ENCODE measurements at places on chromosomes 2 and 18.

DNA sequence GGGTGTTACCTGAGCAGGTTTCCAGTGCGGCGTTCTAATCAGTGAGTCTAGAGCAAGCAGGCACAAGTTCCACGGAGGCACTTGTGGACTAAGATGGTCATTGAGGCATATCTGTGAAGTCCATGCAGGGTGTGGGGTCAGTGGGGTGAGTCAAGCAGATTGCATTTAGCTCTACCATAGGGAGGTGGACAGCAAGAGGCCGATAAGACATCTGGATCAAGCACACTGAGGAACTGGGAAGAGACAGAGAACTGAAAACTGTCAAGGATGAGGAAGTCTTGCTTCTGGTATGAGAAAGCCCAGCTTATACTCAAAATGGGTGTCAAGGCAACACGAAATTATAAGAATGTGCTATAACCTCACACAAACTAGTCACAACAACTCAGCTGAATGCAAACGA is 61.2 kb upstream of the SLC39A10 start:
- no peak for DNase-seq

DNA sequence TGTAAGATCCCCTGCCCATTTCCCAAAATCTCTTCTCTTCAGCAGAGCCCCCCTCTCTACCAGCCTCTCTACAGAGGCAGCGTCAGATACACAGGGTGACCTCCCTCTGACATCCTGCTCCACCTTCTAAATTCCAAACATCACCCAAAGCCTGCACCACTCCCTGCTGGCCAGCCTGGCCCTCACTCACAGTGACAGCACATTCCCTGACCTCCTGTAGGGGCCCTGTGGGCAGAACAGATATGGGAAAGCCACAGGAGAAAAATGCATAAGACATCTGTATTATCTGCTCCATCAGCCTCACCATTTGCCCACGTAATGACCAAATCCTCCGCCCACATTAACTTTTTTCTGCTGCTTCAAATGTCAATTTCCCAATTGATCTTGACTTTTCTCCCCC is 40.6 kb downstream of the TRABD2A start:
- peak; percentile 9 for DNase-seq

DNA sequence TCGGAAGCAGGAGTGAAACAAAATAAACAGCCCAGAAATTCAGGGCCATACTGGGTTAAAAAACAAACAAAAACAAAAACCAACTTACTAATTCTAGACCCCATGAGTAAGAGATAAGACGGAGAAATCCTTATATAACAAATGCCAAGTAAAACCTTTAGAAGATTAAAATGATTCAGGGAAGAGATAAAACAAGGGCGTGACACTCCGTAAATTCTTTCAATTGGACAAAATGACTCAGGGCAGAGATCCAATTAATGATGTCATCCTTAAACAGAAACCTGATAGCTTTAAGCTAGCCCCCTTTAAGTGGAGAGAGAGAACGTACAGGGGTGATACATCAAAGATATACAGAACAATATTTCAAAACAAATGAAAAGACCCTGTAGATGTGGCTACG is 317.4 kb downstream of the NBAS start:
- peak; percentile 12 for DNase-seq

- DNase-seq: peak; percentile 90
Observed at GRCh38 chr2:25740810-25741381, 67.5 kb upstream of the DTNB start.

DNA sequence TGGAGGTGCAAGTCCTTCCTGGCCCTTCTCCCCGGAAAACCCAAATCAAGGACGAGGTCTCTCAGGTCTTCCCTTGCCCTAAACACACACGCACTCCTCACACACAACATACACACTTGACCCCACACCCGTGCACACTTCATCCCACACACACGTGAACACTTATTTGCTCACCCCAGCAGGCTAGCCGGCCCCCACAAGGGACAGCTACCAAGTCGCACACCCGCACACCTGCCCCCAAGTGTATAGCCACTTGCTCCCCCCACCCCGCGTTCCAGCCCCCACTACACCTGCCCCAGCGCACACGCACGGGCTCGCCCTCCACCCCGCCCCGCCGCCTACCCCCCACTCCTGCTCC is 359 bp downstream of the TGFBRAP1 start:
- no peak for DNase-seq

GRCh38 chr2:29918941-29919340 is 2.4 kb downstream of the ALK start:
- no peak for DNase-seq

- no peak for DNase-seq
Observed at GRCh38 chr2:12436935-12437561, 279.7 kb upstream of the TRIB2 start.

GRCh38 chr2:128812183-128812940 is 493.7 kb upstream of the HS6ST1 start:
- DNase-seq: no peak

- no peak for DNase-seq
Observed at GRCh38 chr2:67295851-67296250, 101.3 kb upstream of the ETAA1 start.

DNA sequence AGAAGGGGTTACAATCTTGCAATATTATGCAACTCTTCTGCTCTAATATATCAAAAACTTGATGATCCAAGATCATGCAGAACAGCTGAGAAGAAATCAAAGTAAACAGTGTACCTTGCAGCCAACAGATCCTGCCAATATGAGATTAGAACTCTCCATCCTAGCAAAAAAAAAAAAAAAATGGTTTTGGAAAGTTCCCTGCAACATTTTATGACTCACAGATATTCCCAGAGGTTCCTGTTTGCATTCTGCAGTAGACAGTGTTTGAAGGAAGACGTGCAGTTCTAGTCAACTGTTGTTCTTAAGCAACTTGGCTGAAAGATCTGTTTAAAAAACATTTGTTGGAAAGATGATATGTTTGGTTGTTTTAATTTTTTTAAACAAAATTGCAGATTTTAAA is 103.6 kb upstream of the WDR75 start:
- DNase-seq: peak; percentile 79

GRCh38 chr2:111919794-111920608 is 21.6 kb downstream of the MERTK start:
- no peak for DNase-seq

GRCh38 chr2:71423817-71424420 is 29.4 kb upstream of the DYSF start:
- no peak for DNase-seq

DNA sequence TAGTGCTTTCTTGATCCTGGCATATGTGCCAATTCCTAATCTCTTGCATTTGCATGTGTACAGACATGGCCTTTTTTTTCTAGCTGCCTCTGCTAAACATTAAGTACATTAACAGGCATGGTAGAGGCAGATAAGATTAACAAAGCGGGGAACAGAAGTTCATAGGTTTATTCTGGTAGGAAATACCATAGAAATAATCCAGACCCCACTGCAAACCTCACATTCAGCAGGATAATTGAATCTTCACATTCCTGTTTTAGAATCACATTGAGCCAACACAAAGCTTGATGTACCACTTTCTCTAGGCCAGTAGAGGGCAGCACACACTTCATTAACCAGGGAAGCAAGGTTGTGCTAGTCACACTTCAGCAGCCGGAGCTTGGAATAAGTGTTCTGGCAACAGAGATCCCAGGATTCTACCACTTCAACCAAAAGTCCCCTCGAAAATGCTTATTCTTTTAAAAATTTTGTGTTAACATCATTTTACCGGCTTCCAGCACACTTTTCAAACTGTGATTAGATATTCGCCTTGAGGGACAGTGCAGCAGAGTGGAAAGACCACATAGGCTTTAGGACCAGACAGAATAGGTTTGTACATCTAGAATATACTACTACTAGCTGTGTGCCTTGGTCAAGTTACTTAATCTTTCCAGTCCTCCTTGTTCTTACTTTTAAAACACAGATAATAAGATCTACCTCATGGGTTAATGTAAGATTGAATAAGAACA is 420.2 kb upstream of the CHST9 start:
- peak; percentile 78 for DNase-seq

DNA sequence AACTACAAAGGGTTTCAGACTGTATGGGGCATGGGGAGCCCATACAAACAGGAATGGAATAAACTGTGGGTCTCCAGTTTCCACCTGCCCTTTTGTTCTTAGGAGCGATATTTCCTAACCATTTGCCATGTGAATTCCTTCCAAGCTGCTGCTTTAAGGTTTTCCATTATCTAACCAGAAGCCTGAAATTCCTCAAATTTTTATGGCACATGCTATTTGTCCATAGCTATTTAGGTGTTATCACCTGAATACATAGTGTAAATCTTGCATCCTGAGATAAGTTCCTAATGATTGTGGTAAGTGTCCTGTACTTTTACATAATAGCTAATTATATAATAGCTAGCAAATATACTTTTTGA is 17.4 kb upstream of the PAIP2B start:
- no peak for DNase-seq

DNA sequence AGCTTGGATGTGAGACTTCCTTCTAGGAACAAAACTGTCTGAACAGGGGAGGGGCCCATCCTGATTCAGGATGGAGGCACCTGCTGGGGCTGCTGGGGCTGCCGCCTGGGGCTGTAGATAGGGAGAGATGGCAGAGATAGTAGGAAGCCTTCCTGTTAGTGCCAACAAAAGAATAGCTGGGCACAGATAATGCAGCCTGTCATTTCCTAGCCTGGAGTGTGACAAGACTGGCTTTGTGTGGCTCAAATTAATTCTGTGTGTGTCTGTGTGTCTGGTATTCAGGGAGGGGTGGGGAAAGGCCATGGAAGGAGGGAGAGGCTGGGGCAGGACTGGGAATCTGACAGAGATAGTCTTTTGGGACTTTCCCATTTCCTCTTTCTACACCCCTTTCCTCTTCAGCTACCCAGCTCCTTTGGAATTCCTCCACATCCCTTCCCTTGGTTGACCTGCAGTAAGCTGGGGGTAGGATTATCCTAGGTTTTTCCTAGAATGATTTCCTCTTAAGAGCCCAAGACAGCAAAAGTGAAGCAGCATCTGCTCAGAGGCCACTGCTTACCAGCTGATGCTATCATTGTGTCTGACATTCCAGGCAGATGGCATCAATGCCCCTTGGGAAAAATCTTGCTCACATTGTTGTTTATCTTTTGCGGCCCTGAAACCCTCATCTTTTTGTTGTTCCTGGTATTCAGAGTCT is 144.9 kb upstream of the LHCGR start:
- peak; percentile 92 for DNase-seq

- DNase-seq: peak; percentile 98
Observed at GRCh38 chr2:231662028-231662810, 46.1 kb upstream of the PTMA start.

- no peak for DNase-seq
Observed at GRCh38 chr2:222769446-222769845, 91.4 kb upstream of the ACSL3 start.

GRCh38 chr2:101731221-101732054 is 33.9 kb downstream of the MAP4K4 start:
- no peak for DNase-seq

- DNase-seq: no peak
Observed at GRCh38 chr2:141490886-141491285, 639.9 kb downstream of the LRP1B start.

Data from fibroblast of skin of scalp (primary cell).